ENCODE measurements at places on chromosomes 7 and 10. TPM values are rescaled to one million over a fixed set of nuclear protein-coding genes. Genes with fewer than 3 reads are reported as not detected.

GRCh38 chr10:125363791-125364190 is 203.4 kb upstream of the CTBP2 start:
- no peak overlapping the region for H3K4me3 ChIP-seq
- no peak for DNase-seq
- no peaks in the 10 kb centered on the region for H3K27me3 ChIP-seq
- H3K27ac ChIP-seq = no peak overlapping the region
- H3K36me3 ChIP-seq = no peaks in the 10 kb centered on the region
- H3K4me1 ChIP-seq = no peaks in the 10 kb centered on the region

- peaks cover 62% of the 10 kb centered on the region for H3K4me1 ChIP-seq
- no peak overlapping the region for H3K4me3 ChIP-seq
- H3K27ac ChIP-seq = peak overlapping the region; percentile 60
- DNase-seq = no peak
- H3K27me3 ChIP-seq = no peaks in the 10 kb centered on the region
Observed at GRCh38 chr10:103834436-103835095, 20.8 kb downstream of the SH3PXD2A start.

WIPF3 gene
- total RNA-seq = 0.25 TPM

- H3K27me3 ChIP-seq = no peaks in the 10 kb centered on the region
- no peak overlapping the region for H3K4me3 ChIP-seq
- H3K27ac ChIP-seq = peak overlapping the region; percentile 63
Observed at GRCh38 chr10:73920089-73920488, 9.2 kb downstream of the PLAU start.

DNA sequence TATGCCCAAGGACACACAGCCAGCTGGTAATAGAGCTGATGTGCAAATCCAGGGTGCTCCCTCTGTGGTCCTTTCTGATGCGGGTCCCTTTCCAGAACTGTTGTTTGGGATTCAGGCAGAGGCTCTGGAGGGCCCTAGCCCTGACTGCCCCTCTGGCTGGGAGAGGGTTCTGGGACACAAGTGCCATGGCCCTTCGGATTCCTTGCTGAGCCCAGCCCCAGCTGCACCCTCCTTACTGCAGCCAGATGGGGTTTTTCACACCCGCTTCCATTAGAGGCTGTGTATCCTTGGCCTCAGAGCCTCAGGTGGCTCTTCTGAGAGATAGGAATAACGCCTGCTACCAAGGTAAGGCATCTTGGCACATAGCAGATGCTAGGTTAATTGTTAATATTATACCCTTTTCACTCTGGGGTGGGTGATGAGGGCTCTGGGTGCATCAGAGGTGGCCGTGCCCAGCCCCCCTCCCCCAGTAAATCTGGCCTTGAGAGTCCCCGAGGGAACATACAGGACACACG is 89.8 kb upstream of the LRRC4 start:
- H3K36me3 ChIP-seq = no peaks in the 10 kb centered on the region
- no peaks in the 10 kb centered on the region for H3K27me3 ChIP-seq
- H3K4me1 ChIP-seq = no peaks in the 10 kb centered on the region
- H3K4me3 ChIP-seq = no peak overlapping the region

DNA sequence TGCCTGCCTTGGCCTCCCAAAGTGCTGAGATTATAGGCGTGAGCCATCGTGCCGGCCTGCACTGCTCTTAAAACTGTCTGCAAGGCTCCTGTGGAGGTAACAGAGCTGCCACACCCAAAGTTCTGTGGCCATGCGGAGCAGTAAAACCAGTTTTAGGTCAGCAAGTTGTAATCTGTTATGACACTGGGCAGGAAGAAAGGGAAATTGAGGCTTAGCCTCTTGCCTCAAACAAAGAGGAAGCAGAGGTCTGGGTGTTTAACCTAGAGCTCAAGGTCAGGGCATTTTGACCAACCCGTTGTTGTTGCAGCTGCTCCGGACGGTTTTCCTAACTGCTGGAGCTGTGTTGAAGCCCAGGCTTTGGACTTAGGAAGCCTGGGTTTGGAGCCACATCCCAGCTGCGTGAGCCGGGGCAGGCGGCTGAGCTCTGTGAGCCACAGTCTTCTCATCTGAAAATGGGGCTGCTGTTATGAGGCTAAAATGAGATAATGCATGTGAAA is 7.4 kb upstream of the RRP12 start:
- H3K4me3 ChIP-seq = no peak overlapping the region
- H3K27ac ChIP-seq = peak overlapping the region; percentile 13
- H3K27me3 ChIP-seq = no peaks in the 10 kb centered on the region
- peaks cover 28% of the 10 kb centered on the region for H3K4me1 ChIP-seq
- no peak for DNase-seq
- no peaks in the 10 kb centered on the region for H3K36me3 ChIP-seq

DNA sequence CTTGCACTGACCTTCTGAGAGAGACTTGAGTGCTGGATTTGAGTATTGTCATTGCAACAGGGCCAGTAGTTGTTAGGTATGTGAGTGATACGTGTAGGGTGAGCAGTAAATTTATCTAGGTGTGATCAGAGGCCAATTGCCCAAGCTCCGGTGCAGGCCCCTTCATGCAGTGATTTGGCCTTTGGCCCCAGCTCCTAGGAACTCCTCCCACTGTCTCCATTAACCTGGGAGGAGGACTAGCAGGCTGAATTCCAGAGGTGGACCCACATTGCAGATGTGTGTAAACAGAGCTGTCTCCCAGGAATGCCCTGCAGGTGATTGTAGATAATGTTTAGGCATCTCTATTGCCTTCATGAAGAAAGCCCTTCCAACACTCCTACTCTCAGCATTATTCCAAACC is 19.5 kb downstream of the TCF7L2 start:
- no peak overlapping the region for H3K4me3 ChIP-seq
- no peak for DNase-seq
- no peaks in the 10 kb centered on the region for H3K36me3 ChIP-seq

DNA sequence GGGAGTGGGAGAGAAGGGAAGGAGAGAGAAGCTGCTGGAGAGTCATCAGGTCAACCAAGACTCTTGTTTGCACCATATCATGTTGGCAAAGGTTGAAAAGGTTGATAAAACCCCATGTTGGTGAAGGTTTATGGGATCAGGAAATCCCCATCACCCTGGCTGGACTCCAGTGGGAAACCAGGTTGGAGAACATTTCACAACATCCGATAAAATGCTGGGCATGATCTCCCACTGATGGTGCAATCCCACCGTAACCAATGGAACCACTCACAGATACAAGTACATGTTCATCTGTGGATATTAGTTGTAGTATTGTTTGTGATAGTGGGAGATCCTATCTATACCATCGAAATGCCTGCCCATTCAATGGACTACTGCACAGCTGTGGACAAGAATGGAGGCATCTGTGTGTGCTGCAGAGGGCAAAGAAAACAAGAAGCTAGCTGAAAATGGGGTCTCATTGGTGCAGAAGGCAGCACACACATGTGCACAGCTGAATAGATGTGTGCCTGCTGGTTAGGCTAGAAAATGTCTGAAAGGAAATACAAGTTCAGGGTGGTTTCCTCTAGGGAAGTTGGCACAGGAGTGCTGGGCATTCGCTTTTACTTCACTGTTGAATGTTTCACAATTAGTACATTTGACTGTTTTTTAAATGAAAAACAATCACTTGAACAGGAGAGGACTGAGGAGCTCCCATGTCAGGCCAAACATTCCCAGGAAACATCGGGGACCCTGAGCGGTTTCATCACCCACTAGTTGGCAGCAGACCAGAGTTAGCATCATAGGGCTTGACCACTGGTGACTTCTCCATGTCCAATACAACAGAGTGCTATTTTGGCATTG is 80.4 kb upstream of the MGMT start:
- no peaks in the 10 kb centered on the region for H3K4me1 ChIP-seq
- DNase-seq = no peak
- no peak overlapping the region for H3K4me3 ChIP-seq

PRTFDC1 gene
- 7.6 TPM for total RNA-seq

DNA sequence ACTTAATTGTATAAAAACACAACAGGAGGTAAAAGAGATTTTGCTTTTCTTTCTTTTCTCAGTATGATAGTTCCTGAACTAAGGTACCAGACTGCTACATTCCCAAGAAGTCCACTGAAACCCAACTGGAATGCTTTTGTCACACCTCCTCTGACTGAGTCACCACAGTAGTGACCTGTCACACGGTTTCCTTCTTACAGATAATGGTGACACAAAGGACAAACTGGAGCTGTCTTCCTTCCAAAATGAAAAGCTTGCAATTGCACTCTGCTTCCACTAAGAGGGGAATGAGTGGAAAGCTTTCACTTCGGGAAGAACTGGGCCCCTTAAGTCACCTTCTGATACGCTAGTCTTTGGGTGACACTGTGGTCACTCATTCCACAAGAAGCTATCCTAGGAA is 122.2 kb downstream of the KMT2E start:
- no peak overlapping the region for H3K4me3 ChIP-seq
- no peaks in the 10 kb centered on the region for H3K4me1 ChIP-seq
- H3K36me3 ChIP-seq = peaks cover 24% of the 10 kb centered on the region
- no peak for DNase-seq
- H3K27me3 ChIP-seq = no peaks in the 10 kb centered on the region
- no peak overlapping the region for H3K27ac ChIP-seq

GRCh38 chr7:25348104-25348503 is 119.8 kb upstream of the NPVF start:
- DNase-seq = no peak
- H3K27me3 ChIP-seq = no peaks in the 10 kb centered on the region

- H3K4me1 ChIP-seq = peaks cover 100% of the 10 kb centered on the region
- DNase-seq = no peak
- no peaks in the 10 kb centered on the region for H3K36me3 ChIP-seq
- peak overlapping the region; percentile 13 for H3K27ac ChIP-seq
- H3K4me3 ChIP-seq = no peak overlapping the region
Observed at GRCh38 chr7:74180866-74181265, 6.7 kb downstream of the EIF4H start.

GRCh38 chr10:117311261-117311660 is 64.0 kb downstream of the PDZD8 start:
- DNase-seq = no peak
- no peak overlapping the region for H3K27ac ChIP-seq
- H3K4me3 ChIP-seq = no peak overlapping the region

- H3K4me3 ChIP-seq = no peak overlapping the region
- DNase-seq = no peak
- no peaks in the 10 kb centered on the region for H3K36me3 ChIP-seq
- no peaks in the 10 kb centered on the region for H3K27me3 ChIP-seq
- H3K27ac ChIP-seq = no peak overlapping the region
Observed at GRCh38 chr10:84236807-84237198, 4.5 kb downstream of the LRIT1 start.

NPSR1 gene
- not detected for total RNA-seq

DNA sequence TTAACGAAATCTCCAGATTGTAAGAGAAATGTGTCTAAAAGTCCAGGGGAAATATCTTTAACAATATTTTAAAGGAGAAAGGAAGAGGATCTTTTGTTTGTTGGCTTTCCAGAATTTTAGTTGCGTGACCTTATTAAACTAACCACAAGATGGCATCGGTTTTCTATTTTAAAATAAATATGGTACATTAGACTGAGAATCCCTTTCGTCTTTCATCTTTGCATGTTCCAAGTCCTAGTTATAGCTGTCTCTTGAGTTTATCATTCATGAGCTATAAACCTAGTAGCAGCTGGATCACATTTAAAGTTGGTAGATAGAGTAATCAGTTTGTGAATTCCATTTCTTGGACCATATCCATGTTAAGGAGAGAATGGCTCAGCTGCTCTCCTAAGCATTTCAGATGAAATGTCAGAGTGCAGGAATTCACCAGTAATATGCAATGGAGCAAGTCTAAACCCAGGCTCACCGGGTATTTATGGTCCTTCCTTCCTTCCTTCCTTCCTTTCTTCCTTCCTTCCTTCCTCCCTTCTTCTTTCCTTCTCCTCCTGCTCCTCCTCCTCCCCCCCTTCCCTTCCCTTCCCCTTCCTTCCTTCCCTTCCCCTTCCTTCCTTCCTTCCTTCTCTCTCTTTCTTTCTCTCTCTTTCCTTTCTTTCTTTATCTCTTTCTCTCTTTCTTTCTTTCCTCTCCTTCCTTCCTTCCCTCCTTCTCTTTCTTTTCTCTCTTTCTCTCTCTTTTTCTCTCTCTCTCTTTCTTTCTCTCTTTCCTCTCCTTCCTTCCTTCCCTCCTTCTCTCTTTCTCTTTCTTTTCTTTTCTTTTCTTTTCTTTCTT is 57.8 kb upstream of the RAB18 start:
- no peaks in the 10 kb centered on the region for H3K27me3 ChIP-seq
- H3K36me3 ChIP-seq = no peaks in the 10 kb centered on the region
- H3K4me1 ChIP-seq = no peaks in the 10 kb centered on the region
- DNase-seq = no peak
- H3K4me3 ChIP-seq = no peak overlapping the region

GRCh38 chr10:85611746-85612377 is 754.7 kb downstream of the GRID1 start:
- H3K36me3 ChIP-seq = no peaks in the 10 kb centered on the region
- peaks cover 5% of the 10 kb centered on the region for H3K4me1 ChIP-seq
- no peak overlapping the region for H3K4me3 ChIP-seq
- no peak overlapping the region for H3K27ac ChIP-seq
- peak; percentile 46 for DNase-seq

DNA sequence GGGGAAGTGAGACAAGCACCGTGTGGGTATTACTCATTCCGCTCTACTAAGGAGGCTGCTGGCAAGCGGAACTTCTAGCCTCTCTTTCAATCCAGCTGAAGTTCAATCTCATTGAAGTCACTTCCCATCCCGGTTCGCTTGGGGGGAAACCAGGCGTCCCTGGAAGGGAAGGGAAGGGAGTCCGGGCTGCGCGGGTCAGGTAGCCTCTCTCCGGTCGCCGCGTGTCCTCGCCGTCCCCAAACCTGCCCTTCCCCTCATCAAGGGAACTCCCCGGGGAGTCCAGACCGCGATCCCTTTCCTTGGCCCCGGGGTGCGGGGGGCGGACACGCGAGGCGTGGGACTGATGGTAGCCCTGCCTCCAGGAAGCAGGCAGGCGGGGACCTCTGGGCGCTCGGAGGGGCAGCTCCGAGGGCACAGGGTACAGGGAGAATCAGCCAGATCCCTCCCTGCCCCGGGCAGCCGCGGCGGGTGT is 598 bp upstream of the ZEB1 start:
- H3K27ac ChIP-seq = peak overlapping the region; percentile 99
- no peaks in the 10 kb centered on the region for H3K27me3 ChIP-seq
- DNase-seq = no peak

- no peaks in the 10 kb centered on the region for H3K27me3 ChIP-seq
- DNase-seq = no peak
- H3K27ac ChIP-seq = no peak overlapping the region
Observed at GRCh38 chr10:100531761-100532160, 2.1 kb upstream of the NDUFB8 start.

GRCh38 chr10:122085423-122085911 is 96.5 kb downstream of the TACC2 start:
- no peaks in the 10 kb centered on the region for H3K27me3 ChIP-seq
- H3K27ac ChIP-seq = peak overlapping the region; percentile 66
- no peak overlapping the region for H3K4me3 ChIP-seq
- no peak for DNase-seq

DNA sequence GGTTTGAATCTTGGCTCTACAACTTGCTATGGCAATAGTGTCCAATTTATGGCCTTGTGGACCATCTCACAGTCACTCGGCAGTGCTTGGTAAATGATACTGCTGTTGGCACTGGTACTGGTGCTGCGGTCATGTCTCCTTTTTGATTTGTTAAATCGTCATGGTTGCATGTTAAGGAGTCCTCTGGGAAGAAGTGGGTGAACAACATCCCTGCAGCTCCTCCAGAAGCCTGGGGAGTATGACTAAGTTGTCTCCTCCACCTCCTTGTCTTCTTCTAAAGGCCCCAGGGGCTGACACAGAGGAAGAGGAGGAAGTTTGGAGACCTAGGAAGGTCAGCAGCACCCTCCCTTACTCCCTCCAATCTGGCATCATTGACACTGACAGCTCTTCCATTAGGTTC is 8.5 kb downstream of the ITPRIP start:
- H3K27ac ChIP-seq = peak overlapping the region; percentile 96
- no peak for DNase-seq
- H3K36me3 ChIP-seq = peaks cover 8% of the 10 kb centered on the region
- H3K27me3 ChIP-seq = no peaks in the 10 kb centered on the region
